ENCODE measurements at places on chromosomes 11 and 22.

- DNase-seq = no peak
Measured at GRCh38 chr11:66728038-66728692, 851 bp downstream of the SPTBN2 start.

DNA sequence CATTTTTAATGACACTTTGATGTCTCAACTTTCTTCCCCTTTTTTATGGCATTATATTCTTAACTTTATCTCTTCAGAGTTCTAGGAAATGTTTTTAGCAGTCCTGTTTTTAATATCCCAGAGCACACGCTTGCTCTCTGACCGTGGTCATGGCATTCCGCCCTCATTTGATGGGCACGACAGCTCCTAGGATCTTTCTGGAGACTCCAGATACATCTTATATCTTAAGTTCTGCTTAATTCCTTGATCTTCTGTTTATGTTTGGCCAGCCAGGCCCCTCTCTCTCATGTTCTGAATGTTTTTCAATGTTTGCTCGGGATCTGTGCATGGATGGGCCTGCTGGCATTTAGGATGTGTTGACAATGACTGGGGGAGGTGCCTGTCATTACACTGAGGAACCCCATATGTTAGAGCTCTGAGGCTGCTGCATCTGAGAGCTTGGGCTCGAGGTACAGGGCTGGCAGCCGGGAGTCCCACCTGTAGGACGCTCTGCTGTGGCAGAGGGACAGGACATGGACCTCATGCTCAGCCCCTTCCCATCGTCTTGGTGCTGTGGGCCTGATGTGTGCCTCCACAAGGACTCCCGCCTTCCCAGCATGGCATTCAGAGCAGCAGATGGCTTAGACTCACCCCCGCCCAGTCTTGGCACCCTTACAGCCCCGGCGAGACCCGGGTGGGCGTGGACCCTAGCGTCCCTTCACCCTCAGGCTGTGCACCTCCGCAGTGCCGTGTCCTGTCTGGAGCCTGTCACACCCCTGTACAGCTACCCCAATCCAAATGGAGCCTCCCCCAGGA is 75.0 kb downstream of the CDKN1C start:
- no peak for DNase-seq

GRCh38 chr11:69193629-69194028 is 37.9 kb downstream of the SMIM38 start:
- DNase-seq = no peak

- no peak for DNase-seq
Measured at GRCh38 chr11:119316016-119316728, 758 bp downstream of the MCAM start.

DNA sequence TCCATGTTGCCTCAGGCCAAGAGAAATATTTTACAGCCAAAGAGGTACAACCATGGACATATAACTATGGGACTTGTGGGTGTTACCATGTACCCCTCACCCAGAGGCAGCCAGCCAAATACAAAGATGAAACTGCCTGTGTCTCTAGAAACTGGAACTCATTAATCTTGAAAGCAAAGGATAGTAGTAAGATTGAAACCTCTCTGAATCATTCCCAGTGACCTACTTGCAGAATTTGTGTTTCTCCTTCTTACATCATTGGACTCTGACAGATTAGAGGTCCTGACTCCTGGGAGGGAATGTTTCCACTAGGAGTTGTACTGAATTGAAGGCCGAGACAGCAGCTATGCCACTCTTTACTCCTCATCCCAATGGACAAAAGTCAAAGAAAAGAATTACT is 257.4 kb upstream of the UBASH3B start:
- DNase-seq = no peak

DNA sequence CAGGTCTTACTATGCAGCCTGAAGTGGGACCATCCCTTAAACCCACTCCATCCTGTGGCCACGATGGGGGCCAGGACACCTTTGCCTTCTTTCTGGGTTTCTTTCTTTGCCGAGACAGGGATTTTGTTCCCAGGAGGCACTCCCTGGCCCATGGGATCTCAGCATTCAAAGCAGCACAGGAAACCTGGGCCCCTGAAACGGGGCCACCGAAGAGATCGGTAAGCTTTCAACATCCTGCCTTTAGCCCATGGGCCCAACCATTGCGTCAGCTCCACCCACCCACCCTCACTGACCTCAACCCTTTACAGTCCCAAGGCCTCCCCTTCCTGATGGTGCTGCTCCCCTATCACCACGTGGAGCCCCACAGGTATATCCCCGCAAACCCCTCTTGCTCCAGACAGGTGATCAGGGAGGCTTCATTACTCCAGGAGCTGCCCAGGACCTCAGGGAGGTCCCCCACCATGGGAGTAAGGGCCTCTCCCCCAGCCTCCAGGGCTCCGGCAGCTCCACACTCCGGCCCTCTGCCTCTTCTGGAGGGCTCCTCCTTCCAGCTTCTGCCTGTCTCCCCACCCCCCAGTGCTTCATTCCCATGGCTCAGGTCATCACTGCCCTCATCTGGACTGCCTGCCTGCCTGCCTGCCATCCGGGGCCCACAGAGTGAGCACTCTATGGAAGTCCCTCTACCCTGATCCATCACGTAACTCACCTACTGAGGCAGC is 42.0 kb upstream of the TUB start:
- no peak for DNase-seq
